ENCODE measurements at places on chromosomes 16 and 17. TPM values are rescaled to one million over a fixed set of nuclear protein-coding genes. Genes with fewer than 3 reads are reported as not detected.
A peak's percentile ranks its signal among the peaks of the same experiment; 100 is the strongest.

Gene FOXJ1
- 21.5 TPM for total RNA-seq

Gene HYDIN
- 19.5 TPM for total RNA-seq

Gene PYY
- total RNA-seq: not detected

Gene MYO15B
- 181 TPM for total RNA-seq

Gene CMTM3
- 35.8 TPM for total RNA-seq

Gene OTOP2
- total RNA-seq: not detected

Gene CMTM2
- total RNA-seq: 4.0 TPM

Gene DPEP2
- total RNA-seq: 29.5 TPM

Gene EVPL
- total RNA-seq: 36.8 TPM

Gene INO80E
- total RNA-seq: 58.4 TPM

Gene TAT
- not detected for total RNA-seq

Gene SOCS7
- 23.0 TPM for total RNA-seq

GRCh38 chr17:67466251-67466796, 89.2 kb downstream of the PITPNC1 start:
- no peak overlapping the region for H3K27ac ChIP-seq
- H3K4me3 ChIP-seq: no peak overlapping the region
- H3K36me3 ChIP-seq: no peaks in the 10 kb centered on the region
- DNase-seq: no peak

DNA sequence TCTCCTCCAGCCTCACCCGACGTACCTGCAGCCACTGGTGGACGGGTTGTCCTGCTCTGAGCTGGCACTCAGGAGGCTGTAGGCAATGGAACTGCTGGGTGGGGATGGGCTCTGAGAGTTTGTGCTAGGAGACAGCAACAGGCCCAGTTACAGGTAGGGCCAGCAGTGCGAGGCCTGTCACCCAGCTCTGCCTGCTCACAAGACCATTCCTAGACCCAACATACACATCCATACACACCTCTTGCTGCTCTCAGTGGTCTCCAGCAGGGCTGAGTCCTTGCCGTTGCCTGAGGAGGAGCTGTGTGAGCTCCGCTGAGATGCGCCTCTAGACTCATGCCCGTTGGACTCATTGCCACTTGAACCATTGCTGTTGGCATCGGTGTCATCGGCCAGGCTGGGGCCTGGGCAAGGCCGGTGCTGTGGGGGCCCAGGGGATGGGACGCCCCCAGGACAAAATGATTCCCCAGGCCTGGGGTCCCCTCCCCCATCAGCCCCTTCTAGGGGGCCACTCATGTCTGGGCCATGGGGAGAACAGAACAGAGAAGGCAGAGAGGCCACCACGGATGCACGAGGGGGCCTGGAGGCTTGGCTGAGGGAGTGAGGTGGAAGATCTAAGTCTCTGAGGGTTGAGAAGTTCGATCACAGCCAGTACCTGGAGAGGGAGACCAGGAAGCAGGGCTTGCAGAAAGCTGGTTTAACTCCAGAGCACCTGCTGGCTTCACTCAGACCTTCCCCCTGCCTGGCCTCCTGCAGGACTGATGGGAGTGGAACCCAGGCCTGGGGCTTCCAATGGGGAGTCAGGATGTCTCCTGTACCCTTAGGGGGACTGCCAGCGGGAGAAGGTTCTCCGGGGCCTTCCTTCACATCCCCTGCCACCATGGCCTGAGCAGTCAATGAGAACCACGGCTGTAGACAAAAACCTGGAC, 1.7 kb downstream of the PER1 start:
- peak overlapping the region; percentile 99 for H3K27ac ChIP-seq
- H3K4me1 ChIP-seq: peaks cover 51% of the 10 kb centered on the region
- H3K36me3 ChIP-seq: peaks cover 66% of the 10 kb centered on the region
- DNase-seq: peak; percentile 45
- no peaks in the 10 kb centered on the region for H3K27me3 ChIP-seq
- H3K4me3 ChIP-seq: peak overlapping the region; percentile 73

DNA sequence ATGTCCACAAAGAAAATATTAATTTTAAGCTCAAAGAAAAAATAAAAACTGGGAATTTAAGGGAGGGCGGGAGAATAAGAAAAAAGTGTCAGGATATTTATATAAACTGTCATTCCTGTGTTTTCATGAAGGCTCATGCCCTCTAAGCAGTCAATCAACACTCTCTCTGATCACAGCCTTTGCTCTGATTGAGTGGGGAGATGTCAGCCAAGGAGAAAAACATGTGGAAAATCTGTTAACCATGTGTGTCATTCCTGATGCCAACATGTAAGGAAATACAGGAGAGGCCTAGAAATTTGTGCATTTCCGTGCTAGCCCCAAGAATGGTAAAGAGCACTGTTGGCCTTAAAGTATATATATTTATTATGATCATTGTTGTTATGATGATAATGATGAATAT, 137.9 kb upstream of the IRX5 start:
- no peak overlapping the region for H3K4me3 ChIP-seq
- H3K4me1 ChIP-seq: no peaks in the 10 kb centered on the region
- no peak overlapping the region for H3K27ac ChIP-seq
- H3K36me3 ChIP-seq: no peaks in the 10 kb centered on the region

- peak overlapping the region; percentile 34 for H3K4me3 ChIP-seq
- no peaks in the 10 kb centered on the region for H3K36me3 ChIP-seq
- H3K4me1 ChIP-seq: peaks cover 11% of the 10 kb centered on the region
- peak; percentile 56 for DNase-seq
Measured at GRCh38 chr16:49491771-49492761, 118.5 kb downstream of the C16orf78 start.

DNA sequence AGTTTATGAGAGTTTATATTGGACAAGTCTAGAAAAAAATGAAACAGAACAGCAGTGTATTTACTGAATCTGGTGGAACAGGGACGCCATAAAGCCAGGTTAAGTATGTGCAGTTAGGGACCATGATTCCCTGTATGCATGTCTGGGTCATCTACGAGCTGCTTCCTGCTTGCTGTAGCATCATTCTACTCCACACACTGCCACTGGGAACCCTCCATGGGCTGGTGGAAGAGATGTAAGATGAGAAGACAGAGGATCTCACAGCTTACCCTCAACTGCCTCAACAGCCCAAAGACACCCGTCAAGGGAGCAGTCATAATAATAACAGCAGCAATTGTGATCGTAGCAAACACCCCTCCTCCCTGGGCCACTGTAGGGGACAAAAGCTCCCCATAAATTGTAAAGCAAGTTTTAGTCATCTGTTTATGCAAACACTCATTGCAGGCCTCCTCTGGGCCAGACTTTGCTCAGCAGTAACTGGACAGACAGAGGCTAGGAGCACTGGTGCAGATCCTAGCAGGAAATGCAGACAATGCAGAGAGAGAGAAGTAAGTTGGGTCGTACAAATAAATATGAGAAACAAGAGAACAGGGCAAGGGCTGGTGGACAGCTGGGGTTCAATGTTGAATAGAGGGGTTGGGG, 188.0 kb downstream of the SOX9 start:
- no peak overlapping the region for H3K27ac ChIP-seq
- no peak for DNase-seq
- H3K36me3 ChIP-seq: no peaks in the 10 kb centered on the region
- no peak overlapping the region for H3K4me3 ChIP-seq

- no peaks in the 10 kb centered on the region for H3K36me3 ChIP-seq
- H3K27me3 ChIP-seq: peaks cover 7% of the 10 kb centered on the region
- no peak overlapping the region for H3K27ac ChIP-seq
- no peaks in the 10 kb centered on the region for H3K4me1 ChIP-seq
- H3K4me3 ChIP-seq: no peak overlapping the region
Measured at GRCh38 chr17:73698966-73699365, 54.7 kb upstream of the SDK2 start.

DNA sequence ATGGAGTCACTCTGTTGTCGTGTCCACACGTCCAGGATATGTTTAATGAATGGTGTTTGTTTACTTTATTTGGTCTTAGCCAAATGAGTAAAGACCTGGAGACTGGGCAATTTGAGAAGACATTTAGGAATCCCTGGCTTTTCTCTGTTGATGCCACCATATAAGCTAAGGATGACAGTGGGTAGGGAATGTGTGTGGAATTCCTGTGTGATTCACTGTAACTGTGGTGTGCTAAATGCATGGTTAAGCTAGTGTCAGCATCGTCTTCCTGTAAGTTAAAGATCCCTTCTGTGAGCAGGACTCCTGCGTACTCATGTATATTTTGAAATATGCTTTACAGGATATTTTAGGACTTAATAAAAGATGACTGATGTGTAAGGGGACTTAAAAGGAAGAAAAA, 26.4 kb downstream of the GOSR1 start:
- H3K27ac ChIP-seq: no peak overlapping the region
- H3K36me3 ChIP-seq: peaks cover 81% of the 10 kb centered on the region
- no peak for DNase-seq
- H3K27me3 ChIP-seq: no peaks in the 10 kb centered on the region
- H3K4me3 ChIP-seq: no peak overlapping the region

DNA sequence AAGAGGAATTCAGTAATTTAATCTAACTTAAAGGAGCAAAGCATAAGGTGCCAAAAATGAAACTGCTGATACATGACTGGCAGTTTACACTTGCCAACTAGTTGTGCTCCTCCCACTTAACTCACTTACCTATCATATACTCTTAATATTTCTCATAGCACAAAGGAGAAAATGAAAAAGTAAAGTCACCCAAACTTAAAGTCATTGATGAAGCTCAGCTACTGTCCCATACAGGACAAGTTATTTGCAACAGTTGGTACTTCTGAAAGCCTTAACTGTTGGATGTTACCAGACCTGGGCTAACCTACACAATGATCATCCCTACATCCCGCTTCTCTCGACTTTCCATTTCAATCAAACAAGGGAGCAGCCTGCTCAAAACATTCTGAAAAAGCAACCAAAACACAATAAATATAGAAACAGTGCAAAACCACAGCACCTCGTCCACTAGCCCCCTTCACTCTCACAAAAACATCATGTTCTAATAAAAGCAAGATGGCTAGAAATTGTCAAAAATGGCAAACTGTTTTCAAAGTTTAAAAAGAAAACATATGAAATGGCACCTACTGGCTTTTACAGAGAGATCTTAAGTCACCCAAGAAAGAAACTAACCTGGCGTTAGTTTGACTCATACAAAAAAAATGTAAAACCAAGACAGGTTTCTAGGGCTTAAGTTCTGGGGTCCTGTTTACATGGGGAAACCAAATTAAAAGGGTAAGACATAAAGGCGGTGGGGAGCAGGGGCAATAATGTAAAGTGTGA, 868 bp downstream of the MED13 start:
- H3K36me3 ChIP-seq: peaks cover 29% of the 10 kb centered on the region
- no peak for DNase-seq
- peak overlapping the region; percentile 83 for H3K27ac ChIP-seq
- peak overlapping the region; percentile 99 for H3K4me3 ChIP-seq

GRCh38 chr16:4556112-4556511, at the start of gene C16orf96:
Gene C16orf96, plus strand, starts transcription at chr16:4556340. Its CDS starts 150 bp downstream, at chr16:4556490.
- no peaks in the 10 kb centered on the region for H3K36me3 ChIP-seq
- H3K27me3 ChIP-seq: no peaks in the 10 kb centered on the region
- no peaks in the 10 kb centered on the region for H3K4me1 ChIP-seq
- no peak within 1 kb of the TSS for H3K27ac ChIP-seq
- no peak for DNase-seq

- no peak overlapping the region for H3K4me3 ChIP-seq
- H3K4me1 ChIP-seq: peaks cover 7% of the 10 kb centered on the region
- no peak overlapping the region for H3K27ac ChIP-seq
- H3K27me3 ChIP-seq: no peaks in the 10 kb centered on the region
- DNase-seq: peak; percentile 62
- H3K36me3 ChIP-seq: peaks cover 87% of the 10 kb centered on the region
Measured at GRCh38 chr17:82939621-82940135, 99.9 kb upstream of the ZNF750 start.

- no peaks in the 10 kb centered on the region for H3K36me3 ChIP-seq
- no peak overlapping the region for H3K4me3 ChIP-seq
- no peak overlapping the region for H3K27ac ChIP-seq
- peak; percentile 56 for DNase-seq
- H3K4me1 ChIP-seq: peaks cover 28% of the 10 kb centered on the region
Measured at GRCh38 chr17:83193336-83194185, 114.2 kb downstream of the METRNL start.

DNA sequence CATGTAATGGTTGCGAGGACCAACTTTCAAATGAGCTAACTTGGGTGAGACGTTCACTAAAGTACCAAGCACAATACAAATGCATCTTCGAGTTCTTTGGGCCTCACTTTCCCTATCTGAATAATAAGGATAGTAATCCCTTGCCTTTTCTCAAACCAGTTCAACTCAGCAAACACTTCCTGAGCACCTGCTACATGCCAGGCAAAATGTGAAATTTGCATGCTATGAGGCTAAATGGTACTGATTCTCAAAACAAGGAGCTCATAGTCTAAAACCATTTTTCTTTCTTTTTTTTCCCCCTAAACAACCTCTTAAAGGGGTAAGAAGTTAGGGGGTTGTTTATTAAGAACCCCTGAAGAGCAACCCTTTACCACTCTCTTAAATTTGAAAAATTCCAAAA, 101.4 kb upstream of the HLF start:
- H3K4me3 ChIP-seq: no peak overlapping the region
- H3K27me3 ChIP-seq: no peaks in the 10 kb centered on the region
- H3K36me3 ChIP-seq: peaks cover 7% of the 10 kb centered on the region
- no peaks in the 10 kb centered on the region for H3K4me1 ChIP-seq

- peaks cover 61% of the 10 kb centered on the region for H3K4me1 ChIP-seq
- DNase-seq: no peak
- H3K36me3 ChIP-seq: no peaks in the 10 kb centered on the region
- H3K27ac ChIP-seq: no peak overlapping the region
- no peak overlapping the region for H3K4me3 ChIP-seq
Measured at GRCh38 chr17:63429766-63430165, 16.3 kb downstream of the CYB561 start.

DNA sequence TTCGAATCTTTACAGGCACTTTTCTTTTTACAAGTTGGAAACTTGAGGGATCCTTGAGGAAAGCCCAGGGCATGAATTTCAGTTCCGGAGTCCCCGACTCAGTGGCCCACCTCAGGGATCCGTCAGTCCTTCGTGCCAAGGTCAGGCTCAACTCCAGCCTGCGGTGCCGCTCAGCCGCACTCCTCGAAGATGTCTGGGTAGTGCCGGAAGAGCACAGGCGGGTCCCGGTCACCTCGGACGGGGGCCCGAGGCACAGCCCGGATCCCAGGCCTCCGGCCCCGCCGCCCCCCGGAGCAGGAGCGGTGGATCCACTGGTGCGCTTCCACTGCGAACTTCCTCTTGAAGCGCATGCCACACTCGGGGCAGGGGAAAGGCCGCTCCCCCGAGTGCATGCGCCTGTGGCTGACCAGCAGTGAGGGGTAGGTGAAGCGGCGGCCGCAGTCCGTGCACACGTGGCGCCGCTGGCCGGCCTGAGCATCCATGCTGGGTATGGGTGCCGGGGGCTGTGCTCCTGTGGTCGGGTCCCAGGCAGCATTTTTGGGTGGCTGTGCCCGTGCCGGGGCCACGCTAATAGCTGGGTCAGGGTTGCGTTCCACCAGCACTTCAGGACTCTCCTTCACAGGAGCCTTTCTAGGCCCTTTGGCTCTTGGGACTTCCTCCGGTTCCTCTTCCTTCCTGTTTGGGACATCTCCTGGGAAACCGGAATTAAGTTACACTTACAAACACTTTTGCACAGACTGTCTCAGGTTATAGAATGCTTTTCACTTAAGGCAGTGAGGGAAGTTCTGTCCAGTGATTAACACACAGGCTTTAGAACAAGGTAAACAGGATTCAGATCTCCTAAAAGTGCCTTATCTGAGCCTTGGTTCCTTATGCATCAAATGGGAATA, 1.5 kb downstream of the ZNF688 start:
- no peaks in the 10 kb centered on the region for H3K36me3 ChIP-seq
- no peak for DNase-seq
- H3K27me3 ChIP-seq: no peaks in the 10 kb centered on the region

All from lower lobe of right lung (tissue), 2 donors.